ENCODE measurements at places on chromosomes 2 and 18.

- DNase-seq: peak; percentile 66
These were observed 198.9 kb upstream of the NABP1 start for GRCh38 chr2:191478799-191479679.

GRCh38 chr2:31248139-31248538, 14.2 kb downstream of the EHD3 start:
- no peak for DNase-seq

DNA sequence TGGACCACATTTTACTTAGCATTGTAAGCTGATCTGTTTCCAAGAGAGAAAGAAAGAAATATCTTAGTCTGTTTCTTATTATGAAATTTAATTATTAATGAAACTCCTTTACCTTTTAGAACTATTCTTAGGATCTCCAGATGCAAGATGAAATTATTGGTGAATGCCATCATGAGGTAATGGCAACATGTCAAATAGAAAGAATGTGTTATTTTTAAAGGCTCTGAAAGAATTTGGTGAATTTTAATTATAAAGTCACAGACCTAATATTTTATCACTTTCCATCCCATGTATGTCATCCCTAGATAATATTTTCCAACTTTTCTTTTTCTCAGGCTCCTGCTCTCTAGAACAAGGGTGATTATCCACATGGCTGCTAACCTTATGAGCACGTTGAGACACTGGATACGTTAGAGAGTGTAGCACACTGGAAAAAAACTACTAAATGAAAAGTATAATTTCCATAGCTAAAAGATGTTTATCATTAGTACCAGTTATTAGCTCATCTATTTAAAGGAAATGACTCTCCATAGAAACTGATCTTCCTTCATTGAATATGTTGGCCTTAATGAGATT, 95.2 kb upstream of the SCG2 start:
- DNase-seq: no peak

DNA sequence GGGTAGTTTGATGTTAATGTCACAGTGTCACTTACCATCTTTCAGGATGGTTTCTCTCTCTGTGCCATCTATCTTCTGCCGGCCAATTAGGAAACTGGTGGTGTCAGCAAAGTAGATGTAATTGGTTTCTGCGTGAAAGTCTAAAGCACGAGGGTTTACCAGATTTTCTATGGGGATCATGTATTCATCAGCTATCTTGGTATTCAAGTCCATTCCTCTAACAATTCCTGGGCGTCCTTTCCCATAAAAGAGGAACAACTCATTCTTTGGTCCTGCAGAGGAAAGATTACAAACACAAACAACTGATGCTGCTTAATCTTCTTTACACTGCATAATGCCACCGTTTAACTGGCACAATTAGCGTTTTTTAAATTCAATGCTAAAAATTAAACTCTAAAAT, 1081.9 kb downstream of the LRP1B start:
- DNase-seq: no peak

DNA sequence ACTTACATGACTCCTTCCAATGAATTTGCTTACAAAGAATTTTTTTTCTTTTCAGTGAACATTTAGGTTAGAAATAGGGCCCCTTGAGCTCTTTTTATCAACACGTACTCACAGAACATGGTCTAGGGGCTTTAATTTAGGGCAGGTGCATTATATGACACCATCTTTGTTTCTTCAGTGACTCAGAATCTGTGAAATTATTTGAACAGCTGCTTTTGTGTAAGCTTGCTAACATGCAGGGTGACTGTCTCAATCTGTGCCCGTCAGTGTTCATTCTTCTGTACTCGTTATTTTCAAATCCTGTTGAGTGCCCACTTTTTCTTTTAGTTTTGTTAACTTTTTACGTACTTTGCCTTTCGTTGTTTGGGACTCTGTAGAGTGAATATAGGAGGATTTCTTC, 52.8 kb upstream of the CABYR start:
- DNase-seq: no peak

GRCh38 chr2:191009541-191010374, 4.2 kb downstream of the STAT1 start:
- DNase-seq: no peak

Data from endothelial cell of umbilical vein (primary cell).